DMS79 treated with DMSO at 0.1 percent for 48 hours (cell line): ENCODE measurements at places on chromosomes 2 and 18.

DNA sequence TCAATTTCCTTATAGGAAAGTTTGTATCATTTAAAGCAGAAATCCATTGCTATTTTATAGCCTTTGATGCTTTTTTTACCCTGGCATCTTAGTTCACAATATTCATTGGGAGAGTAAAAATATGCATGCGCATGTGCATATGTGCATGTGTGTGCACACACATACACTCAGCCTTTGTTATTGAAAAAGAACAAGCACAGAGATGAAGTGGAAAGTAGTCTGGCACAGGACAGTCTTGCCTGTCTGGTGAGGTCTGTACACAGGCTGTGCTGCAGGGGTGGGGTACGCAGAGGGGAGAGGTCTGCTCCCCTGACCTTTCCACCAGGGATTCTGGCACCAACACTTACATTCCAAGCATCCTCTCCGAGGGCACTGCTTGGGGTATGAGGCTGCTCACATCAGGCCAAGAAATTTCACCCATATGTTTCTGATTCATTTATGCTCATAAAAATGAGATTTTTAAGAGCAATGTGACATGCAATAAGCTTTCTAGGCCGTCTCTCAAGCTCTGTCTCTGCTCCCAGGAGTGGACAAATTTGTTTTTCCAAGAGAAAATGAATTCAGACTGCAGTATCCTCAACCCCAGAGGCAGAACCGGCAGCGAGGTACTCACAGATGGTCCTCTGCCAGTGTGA, 237.2 kb downstream of the INSIG2 start:
- DNase-seq = no peak

- no peak for DNase-seq
Observed at GRCh38 chr2:54638103-54638502, 85.4 kb upstream of the EML6 start.

GRCh38 chr18:77733292-77733903, 483.8 kb downstream of the GALR1 start:
- DNase-seq = no peak

GRCh38 chr2:237140689-237141285, 55.1 kb downstream of the COPS8 start:
- no peak for DNase-seq

DNA sequence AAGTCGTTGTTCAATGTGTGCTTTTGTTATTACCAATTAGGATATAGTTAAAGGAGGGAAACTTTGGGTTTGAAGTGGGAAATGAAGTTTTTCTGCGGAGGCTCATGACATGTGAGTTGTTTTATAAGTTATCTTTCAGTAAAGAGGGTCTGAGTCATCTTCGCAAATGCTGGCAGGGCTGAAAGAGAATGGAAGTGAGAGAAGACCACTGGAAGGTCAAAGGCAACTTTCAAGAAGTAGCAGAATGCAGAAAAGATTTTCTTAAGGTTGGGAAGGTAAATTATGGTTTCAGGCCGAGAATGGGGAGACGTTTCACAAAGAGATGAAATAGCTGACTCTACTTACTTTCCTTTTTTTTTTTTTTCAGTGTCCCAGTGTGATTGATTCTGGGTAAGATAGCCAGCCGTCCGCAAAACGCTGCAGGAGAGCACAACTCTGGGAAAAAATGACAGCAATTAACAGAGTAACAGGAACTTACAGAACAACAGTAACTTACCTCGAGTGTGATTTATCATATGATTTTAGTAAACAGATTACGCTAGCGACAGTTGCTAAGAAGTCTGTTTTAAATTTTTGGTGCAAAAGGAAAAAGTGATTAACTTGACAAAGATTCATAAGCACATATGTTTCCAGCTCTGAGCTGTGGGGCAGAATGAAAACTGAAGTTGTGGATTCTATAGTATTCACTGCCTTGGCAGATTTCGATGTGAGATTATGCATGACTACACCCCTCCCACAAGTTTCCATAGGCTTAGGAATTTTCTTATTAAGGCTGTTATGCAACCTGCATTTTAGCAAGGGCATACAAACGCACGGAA, 46.8 kb upstream of the ACTR3 start:
- DNase-seq = no peak

- no peak for DNase-seq
Observed at GRCh38 chr2:55106148-55106547, 55.9 kb upstream of the RTN4 start.

- no peak for DNase-seq
Observed at GRCh38 chr2:197254776-197255530, 55.6 kb downstream of the ANKRD44 start.

DNA sequence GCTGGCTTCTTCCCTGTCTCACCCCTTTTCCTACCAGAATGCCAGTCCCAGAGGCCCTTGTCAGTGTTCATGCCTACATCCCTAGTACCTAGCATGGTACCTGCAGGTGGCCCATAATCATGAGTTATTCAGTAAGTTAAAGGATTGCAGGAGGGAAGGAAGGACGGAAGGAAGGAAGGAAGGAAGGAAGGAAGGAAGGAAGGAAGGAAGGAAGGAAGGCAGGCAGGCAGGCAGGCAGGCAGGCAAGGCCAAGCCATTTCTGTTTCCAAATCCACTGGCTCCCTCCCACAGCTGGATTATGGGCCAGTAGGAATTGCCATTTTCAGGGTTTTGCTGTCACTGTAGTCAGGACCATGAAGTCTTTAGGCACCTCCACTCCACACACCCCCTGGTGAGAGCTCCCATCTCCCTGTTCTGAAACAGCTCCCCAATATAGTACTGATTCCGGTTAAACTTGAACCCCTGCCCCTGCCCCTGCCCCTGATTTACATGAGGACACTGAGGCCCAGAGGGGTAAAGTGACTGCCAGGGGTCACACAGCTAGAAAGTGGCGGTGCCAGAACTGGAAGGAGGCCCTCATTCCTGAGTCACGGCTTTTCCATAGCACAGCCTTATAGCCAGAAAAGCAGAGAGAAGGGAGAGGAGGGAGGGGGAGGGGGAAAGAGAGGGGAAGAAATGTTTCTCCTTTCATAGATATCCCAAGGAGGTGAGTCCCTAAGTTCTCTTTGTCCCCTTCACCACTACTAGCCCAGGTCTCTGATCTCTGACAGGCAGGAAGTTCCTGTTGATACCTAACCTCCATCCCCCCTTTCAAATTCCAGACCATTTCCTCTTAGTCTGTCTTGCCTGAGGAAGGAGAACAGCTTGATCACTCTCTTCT, 12.2 kb upstream of the TNS1 start:
- no peak for DNase-seq

DNA sequence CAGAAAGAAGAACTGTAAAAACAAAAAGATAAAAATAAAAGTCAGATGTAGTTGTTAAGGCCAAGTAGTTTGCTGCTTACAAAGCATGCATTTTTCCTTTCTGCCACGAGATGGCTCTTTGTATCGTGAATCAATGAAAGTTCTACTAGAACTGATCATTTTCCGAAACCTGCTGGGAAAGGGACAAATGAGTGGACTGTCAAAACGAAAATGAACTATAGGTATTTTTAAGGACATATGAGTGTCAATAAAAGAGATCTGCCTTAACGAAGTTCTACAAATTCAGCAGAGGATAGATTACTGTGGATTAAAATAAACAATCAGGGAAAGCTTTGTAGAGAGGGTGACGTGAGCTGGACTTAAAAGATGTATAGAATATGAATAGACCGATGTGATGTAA, 15.0 kb upstream of the ELOA2 start:
- peak; percentile 12 for DNase-seq

GRCh38 chr2:156511122-156511521, 74.9 kb downstream of the GPD2 start:
- DNase-seq = no peak

- DNase-seq = no peak
Observed at GRCh38 chr2:224837066-224837465, 120.9 kb upstream of the CCDC195 start.

GRCh38 chr2:194819367-194819766, 837.7 kb upstream of the SLC39A10 start:
- DNase-seq = no peak

- no peak for DNase-seq
Observed at GRCh38 chr2:17555150-17555549, 14.7 kb downstream of the VSNL1 start.

DNA sequence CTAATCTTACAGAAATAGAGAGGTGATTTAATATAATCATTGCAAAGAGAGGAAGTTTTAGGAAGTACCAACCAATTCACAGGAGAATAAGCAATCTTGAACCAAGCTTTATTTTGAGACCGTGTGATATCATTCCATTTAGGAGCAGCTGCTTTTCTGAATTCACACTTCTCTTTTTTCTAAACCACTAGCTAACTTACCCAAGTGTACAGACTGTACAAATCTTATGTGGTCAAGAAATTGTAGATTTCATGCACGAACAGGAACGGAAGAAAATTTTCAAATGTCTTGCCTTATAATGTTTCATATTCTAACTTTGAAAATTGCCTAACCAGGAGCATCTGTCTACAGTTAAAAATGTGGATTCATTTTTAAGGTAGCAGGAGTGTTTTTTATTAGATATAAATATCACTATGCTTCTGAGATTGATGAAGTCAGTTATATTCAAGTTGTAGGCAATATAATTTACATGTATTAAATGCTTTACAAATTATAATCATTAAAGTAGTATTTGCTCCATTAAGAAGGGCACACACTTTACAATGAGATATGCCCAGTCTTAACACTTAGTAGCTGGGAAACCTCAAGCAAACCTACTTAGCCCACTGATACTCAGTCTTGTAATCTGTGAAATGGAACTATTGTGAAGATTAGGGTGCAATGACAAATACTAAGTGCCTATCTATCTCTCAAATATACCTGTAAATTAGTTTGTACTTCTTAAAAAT, 302.2 kb upstream of the STON1 start:
- DNase-seq = no peak

GRCh38 chr2:44063033-44063432, 67.2 kb upstream of the LRPPRC start:
- no peak for DNase-seq

DNA sequence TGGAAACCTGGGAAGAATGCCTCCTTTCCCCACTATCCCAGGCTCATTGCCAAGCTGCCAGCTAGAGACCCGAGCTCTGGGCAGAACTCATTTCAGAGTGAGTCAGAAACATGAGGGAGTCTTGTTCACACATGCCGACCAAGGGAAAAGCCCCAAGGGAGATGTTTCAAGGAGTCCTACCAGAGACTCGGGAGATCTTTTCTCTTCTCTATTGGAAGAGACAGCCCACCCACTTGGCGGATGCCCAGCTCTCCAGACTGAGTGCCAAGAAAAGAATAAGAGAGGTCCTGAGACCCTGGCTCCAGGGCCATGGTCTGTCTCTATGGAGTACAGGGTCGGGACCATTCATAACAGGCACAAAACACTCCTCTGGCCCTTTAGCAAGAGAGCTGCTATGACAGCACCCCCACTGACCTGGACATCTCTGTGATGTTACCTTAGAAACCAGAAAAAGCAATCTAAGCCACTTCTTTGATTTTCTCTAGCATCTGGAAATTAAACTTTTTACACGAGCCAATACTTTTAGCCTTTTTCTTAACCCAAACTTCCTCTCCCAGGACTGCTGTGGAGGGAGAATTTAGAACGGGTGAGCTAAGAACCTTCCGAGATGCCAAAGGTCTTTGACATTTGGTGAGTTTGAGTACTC, 18.5 kb upstream of the IGFBP5 start:
- DNase-seq = peak; percentile 87

- peak; percentile 68 for DNase-seq
Observed at GRCh38 chr2:165953306-165953654, 296 bp downstream of the TTC21B start.

- no peak for DNase-seq
Observed at GRCh38 chr18:21786526-21786925, 45.9 kb downstream of the MIB1 start.

GRCh38 chr2:114034742-114035141, 144.9 kb downstream of the ACTR3 start:
- no peak for DNase-seq

GRCh38 chr2:232567721-232568120, 17.2 kb downstream of the EIF4E2 start:
- DNase-seq = no peak

- DNase-seq = peak; percentile 66
Observed at GRCh38 chr18:4068552-4069158, 386.5 kb downstream of the DLGAP1 start.

DNA sequence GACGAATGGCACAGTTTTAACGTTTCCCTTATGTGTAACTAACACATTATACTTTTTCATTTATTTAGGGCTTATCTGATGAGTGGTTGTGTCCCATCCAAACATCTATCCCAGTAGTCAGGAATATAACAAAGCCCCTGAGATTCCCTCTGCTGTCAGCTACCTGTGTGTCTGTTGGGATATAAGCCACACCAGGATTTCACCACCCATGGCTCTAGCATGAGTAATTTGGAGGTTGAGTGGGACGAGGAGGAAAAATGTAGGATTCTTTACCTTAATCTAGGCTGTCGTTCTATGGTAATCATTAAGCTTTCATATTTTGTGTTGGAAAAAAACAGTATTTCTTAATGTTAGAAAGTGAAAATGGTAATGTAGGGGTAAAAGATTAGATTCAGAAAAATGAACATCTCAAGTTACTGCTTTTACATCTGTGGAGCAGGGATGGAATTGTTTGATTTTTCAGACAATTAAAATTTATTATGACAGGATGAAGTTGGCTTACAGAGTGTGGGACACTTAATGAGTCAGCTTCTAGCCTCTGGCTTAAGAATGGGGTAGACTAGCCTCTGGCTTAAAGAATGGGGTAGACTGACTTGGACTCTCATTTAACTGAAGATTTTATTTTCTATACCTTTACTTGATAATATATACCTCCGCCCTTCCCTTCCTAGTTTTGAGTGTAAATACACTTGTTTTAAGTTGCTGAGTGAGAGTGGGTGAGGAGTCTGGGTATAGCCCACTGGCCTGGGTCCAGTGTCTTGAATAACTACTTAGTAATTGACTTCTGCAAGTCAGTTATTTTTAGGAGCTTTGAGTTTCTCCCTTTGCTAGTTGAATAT, 88.5 kb upstream of the RANBP2 start:
- DNase-seq = no peak

- DNase-seq = peak; percentile 78
Observed at GRCh38 chr18:44536619-44537018, 144.1 kb upstream of the SETBP1 start.

- no peak for DNase-seq
Observed at GRCh38 chr2:109417701-109418335, 195.9 kb downstream of the SEPTIN10 start.

GRCh38 chr2:118430510-118431164, 342.4 kb downstream of the INSIG2 start:
- no peak for DNase-seq

- no peak for DNase-seq
Observed at GRCh38 chr2:95053543-95053942, 28.0 kb downstream of the MAL start.

- DNase-seq = no peak
Observed at GRCh38 chr2:217285926-217286325, 426.1 kb upstream of the TNP1 start.

GRCh38 chr2:204550751-204551511, 5.7 kb downstream of the PARD3B start:
- no peak for DNase-seq

DNA sequence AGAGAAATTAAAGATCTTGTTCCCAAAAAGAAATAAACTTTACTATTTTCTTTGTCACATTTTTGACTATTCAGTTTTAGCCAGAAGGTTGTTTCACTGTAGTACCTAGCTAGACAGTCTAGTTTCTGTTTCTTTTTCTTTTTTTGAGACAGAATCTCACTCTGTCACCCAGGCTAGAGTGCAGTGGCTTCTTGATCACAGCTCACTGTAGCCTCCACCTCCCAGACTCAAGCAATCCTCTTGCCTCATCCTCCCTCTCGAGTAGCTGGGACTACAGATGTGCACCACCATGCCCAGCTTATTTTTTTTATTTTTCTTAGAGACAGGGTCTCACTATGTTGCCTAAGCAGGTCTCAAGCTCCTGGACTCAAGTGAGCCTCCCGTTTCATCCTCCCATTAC, 2.2 kb downstream of the RBM45 start:
- DNase-seq = no peak

GRCh38 chr2:75031171-75031570, 72.7 kb downstream of the POLE4 start:
- no peak for DNase-seq
